B cell (primary cell): ENCODE measurements at places on chromosomes 4 and X. TPM values are rescaled to one million over a fixed set of nuclear protein-coding genes. Genes with fewer than 3 reads are reported as not detected.

GRCh38 chrX:101803451-101803850, 128.4 kb downstream of the ZMAT1 start:
- peak; percentile 9 for DNase-seq

- DNase-seq: no peak
Measured at GRCh38 chr4:7540206-7540605, 105.5 kb upstream of the PSAPL1 start.

CPE gene
- not detected in 2 replicates for polyA plus RNA-seq

DNA sequence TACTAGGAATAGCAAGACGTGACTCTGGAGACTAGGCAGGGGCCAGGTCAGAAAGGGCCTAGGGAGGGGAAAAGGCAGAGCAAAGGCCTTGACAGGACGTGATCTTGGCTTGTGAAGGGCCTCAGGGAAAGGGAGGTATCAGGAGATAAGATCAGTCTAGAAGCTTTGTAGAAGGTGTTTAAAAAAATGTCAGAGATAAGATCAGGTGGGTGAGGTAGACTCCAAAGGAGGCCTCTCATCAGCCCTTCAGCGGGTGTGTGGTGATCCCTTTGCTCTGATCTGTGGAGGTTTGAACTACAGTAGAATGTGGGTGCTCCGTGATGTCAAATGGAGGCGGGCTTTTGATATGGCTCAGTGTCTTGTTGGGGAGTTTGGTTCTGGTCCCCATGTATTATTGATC, 78.8 kb upstream of the PRPS1 start:
- no peak for DNase-seq

STK32B gene
- polyA plus RNA-seq: 0.30 and 0.42 TPM in 2 replicates

DNA sequence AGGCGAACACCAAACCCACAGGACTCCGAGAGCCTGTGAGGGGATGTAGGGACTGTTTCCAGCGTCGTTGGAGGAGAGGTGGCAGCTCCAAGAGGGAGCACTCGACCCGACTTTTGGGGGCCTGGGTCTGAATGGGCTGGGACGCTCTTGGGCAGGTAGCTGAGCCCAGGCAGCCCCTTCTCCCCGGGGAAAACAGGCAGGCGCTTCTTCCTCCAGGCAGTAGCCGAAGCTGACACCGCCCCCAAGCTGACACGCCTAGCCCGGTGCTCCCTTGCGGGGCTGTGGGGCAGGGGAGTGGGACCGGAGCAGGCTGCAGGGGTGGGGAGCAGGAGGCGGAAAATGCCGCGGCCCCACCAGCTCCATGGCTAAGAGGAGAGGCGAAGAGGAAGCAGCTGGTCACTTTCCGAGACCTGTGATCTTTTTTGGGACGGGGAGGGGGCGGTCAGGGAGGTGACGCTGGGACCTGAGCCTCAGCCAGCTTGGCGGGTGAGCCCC, 4.2 kb downstream of the NKX1-1 start:
- DNase-seq: no peak

GRCh38 chr4:30722092-30722358, 1.9 kb downstream of the PCDH7 start:
- no peak for DNase-seq

- no peak for DNase-seq
Measured at GRCh38 chr4:16757080-16757521, 141.3 kb downstream of the LDB2 start.

NXF2 gene
- polyA plus RNA-seq: not detected in 2 replicates
